Sciatic nerve (tissue), 2 donors: ENCODE measurements at places on chromosomes 11 and 22.
A peak's percentile ranks its signal among the peaks of the same experiment; 100 is the strongest.

DNA sequence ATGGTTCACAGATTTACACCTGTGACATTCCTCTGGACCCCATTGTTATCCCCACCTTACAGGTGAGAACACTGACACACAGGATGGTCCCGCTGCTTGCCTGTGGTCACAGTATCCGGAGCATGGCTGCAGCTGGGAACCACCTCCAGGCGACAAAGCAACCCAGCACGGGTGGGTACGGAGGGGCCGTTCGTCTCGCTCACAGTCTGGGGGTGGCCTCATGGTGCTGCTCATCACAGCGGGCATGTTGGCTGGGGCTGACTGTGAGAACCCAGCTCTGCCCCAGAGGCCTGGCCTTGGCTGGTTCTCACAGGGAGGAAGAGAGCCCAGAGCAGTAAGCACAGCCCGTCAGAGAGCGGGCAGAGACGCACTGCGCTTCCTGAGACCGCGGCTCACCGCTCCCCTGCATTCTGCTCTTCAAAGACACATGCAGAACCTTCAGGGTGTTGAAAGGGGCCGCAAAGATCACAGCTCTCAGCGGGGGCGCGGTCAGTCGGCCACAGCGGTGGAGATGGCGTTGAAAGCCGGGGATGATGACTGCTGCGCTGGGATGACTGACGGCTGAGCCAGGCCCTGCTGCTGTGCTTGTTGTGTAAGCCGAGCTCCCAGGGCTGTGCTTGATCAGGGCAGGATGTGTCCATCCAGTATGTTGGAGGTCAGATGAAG is 423.0 kb downstream of the BRD1 start:
- DNase-seq: peak; percentile 42

GRCh38 chr11:59802639-59803176 is 7.9 kb downstream of the MRPL16 start:
- no peak for DNase-seq

GRCh38 chr22:19628038-19628776 is 86.1 kb upstream of the SEPTIN5 start:
- DNase-seq: no peak

GRCh38 chr11:116225236-116225635 is 547.6 kb downstream of the BUD13 start:
- DNase-seq: no peak

DNA sequence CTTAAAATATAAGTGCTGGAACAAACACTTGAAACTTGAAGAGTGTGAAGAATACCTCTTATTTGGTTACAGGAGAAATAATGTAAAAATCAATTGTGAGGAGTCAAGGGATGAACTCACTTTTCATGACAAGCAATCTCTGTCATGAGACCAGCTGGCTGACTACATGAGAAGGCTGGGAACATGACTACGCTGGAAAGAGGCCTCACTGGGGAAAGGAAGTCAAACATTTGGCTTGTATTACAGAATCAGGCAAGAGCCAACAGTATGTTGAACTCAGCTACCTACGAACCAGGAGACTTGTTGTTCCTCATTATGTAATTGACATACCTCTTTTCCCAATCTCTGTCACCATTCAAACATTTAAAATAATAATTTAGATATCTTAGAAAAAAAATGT is 14.4 kb downstream of the DCDC1 start:
- no peak for DNase-seq

GRCh38 chr11:98944461-98944860 is 76.3 kb upstream of the CNTN5 start:
- DNase-seq: no peak

DNA sequence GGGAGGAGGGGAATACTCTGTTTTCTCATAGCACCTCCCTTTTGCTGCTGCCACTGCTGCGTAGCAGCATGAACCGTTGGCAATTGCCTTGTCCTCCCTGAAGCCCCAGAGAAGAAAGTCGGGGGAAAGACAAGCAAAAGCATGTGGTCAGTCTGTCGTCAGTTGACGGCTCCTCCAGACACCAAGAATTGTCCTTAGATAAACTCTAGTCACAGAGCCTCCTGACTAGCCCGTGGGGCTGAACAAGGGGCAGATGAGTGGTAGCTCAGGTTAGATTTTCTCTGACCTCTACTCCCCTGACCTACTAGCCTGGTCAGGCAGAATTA is 126.4 kb upstream of the HSD17B12 start:
- no peak for DNase-seq

DNA sequence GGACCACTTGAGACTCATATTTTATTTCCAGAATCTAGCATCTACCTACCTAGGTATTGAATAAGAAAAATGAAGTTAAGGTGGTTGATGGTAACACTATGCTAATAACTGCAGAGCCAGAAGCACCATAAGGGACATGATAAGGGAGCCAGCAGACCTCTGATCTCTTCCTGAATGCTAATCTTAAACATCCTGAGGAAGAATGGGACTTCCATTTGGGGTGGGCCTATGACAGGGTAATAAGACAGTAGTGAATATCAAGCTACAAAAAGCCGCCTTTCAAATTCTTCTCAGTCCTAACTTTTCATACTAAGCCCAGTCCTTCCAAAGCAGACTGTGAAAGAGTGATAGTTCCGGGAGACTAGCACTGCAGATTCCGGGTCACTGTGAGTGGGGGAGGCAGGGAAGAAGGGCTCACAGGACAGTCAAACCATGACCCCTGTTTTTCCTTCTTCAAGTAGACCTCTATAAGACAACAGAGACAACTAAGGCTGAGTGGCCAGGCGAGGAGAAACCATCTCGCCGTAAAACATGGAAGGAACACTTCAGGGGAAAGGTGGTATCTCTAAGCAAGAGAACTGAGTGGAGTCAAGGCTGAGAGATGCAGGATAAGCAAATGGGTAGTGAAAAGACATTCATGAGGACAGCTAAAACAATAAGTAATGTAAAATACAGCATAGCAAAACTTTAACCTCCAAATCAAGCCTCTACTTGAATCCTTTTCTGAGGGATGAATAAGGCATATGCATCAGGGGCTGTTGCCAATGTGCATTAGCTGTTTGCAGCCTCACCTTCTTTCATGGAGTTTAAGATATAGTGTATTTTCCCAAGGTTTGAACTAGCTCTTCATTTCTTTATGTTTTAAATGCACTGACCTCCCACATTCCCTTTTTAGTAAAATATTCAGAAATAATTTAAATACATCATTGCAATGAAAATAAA is 2.1 kb downstream of the HBB start:
- no peak for DNase-seq

- DNase-seq: peak; percentile 33
Measured at GRCh38 chr22:25360891-25361645, 141.6 kb downstream of the CRYBB2 start.

DNA sequence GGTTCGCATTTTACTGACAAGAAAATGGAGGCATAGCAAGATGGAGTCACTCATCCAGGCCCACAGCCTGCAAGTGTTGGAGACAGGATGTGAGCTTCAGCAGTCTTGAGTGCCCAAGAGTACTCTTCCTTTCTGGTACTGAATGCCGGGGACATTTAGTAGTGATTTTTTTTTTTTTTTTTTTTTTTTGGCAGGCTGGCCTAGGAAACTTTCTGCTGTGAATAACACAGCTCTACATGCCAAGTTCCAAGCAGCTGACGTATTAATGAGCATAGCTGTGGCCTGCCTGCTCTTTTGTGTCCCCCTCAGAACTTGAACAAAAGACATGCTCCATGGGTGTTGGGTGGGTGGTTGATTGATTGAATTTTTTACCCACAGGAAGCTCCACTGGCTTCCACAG is 195.5 kb upstream of the CADM1 start:
- DNase-seq: no peak

DNA sequence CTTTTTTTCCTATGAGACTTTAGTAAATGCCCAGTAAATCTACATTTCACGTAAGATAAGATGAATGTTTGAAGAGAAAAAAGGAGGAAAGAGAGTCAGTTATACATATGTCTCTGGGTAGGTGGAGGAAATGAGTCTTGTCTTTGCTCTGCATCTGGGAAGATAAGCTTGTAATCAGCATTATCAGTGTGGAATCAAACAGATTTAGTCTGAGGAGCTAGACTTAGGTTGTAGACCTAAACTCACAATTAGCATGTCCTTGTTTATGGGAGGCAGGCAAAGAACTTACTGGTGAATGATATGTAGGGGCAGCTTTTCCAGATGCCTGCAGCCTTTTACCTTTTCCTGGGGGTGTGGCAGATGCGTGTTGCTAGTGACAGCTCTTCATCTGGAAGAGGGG is 962.3 kb downstream of the TBC1D22A start:
- DNase-seq: no peak
